ENCODE measurements at places on chromosomes 5 and 9. TPM values are rescaled to one million over a fixed set of nuclear protein-coding genes. Genes with fewer than 3 reads are reported as not detected.

DNA sequence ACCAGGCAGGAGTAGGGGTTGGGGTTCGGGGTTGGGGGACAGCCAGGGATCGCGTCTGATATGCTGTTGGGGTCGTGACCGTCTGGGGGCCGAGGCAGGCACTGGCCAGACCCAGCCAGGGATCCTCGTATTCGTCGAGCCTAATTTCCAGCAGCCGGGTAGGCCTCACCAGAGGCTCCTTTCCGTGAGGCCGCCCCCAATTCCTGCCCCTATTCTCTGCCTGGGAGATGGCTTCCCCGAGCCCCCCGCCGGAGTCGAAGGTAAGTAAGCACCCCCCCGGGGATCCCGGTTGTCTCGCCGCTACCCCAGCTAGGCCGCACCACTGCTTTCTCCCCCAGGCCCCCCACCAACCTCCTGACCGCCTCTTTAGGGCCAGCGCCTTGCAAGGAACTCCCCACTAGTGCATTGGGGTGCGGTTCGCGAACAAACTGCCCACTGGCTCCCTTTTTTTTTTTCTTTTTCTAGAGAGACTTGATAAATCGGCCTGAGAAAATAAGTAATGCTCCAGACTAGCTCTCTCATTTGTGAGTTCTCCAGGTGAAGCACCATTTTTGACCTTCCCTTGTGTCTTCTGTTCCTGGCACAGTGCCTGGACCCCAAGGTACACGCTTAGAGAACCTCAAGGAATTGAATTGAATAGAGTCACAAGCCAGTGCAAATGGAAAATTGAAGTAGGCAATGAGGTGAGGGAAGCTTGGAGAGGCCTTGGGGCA, 435 bp downstream of the ZNF189 start:
- H3K4me1 ChIP-seq: no peaks in the 10 kb centered on the region
- DNase-seq: no peak
- H3K27ac ChIP-seq: peak overlapping the region; percentile 80
- peak overlapping the region; percentile 77 for H3K4me3 ChIP-seq
- no peaks in the 10 kb centered on the region for H3K27me3 ChIP-seq

PCDHB9 gene
- total RNA-seq: 2.9 TPM

KDM3B gene
- 77.8 TPM for total RNA-seq

- peaks cover 15% of the 10 kb centered on the region for H3K27me3 ChIP-seq
- peak overlapping the region; percentile 12 for H3K4me3 ChIP-seq
- no peaks in the 10 kb centered on the region for H3K36me3 ChIP-seq
- peak; percentile 19 for DNase-seq
- H3K4me1 ChIP-seq: peaks cover 12% of the 10 kb centered on the region
- H3K27ac ChIP-seq: no peak overlapping the region
Observed at GRCh38 chr5:132655821-132656773, 1.9 kb upstream of the IL13 start.

DNA sequence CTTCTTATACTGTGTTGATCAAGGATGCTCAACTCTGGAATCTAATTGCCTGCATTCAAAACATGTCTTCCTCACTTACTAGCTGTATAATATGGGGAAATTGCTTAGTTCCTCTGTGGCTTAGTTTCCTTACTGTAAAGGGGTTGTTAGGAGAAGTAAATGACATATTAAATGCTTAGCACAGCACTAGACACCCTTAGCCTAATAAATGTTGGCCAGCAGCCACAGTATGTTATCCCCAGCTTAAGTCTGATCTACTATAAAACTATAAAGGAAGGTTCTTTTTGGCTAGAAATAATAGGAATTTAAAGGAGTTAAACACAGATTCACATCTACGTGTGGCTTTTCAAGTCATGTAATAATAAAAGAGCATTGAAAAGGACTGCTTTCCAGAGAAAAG, 232.4 kb downstream of the PCSK1 start:
- no peaks in the 10 kb centered on the region for H3K36me3 ChIP-seq
- H3K27me3 ChIP-seq: no peaks in the 10 kb centered on the region
- H3K4me3 ChIP-seq: no peak overlapping the region

DNA sequence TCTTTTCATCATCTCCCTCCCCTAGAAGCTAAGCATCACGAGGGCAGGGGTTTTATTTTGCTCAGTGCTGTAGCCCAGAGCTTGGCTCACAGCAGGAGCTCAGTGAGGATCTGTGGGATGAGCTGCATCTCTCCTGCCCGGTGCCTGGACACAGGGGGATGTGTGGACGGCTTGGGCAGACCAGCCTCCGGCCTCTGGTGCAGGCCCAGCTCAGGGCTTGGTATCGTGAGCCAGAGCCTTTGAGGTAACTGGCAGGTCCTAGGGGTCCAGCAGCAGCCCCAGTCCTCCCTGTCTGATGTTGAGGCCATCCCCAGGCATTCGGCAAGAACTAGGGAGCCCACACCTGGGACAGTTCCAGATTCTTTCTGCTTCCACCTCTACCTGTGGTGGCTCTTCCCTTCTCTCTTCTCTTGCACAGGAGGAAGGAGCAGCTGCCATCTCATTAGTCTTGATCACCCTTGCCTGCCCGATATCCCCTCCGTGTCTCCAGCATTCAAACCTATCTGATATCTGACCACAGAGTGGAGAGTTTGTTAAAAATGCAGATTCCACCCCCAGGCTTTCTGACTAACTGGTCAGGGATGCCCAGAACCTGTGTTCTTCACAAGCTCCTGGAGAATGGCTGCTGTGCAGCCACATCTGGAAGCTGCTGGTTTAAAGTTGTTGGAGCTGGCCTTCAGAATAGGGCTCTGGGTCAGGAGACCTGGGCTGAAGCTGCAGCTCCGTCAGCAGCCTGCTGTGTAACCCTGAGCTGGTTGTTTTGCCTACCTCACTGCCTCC, 7.9 kb upstream of the SLC6A7 start:
- H3K4me3 ChIP-seq: no peak overlapping the region
- no peak overlapping the region for H3K27ac ChIP-seq
- H3K36me3 ChIP-seq: no peaks in the 10 kb centered on the region
- H3K4me1 ChIP-seq: peaks cover 26% of the 10 kb centered on the region
- DNase-seq: no peak
- no peaks in the 10 kb centered on the region for H3K27me3 ChIP-seq
